Activated CD8-positive, alpha-beta memory T cell treated with anti-CD3 and anti-CD28 coated beads for 1 hour (primary cell): ENCODE measurements at places on chromosomes 11 and 22.

- DNase-seq: no peak
These were observed 7.5 kb downstream of the KREMEN1 start for GRCh38 chr22:29080106-29080975.

GRCh38 chr11:30481330-30481729 lies 104.8 kb downstream of the MPPED2 start:
- no peak for DNase-seq

DNA sequence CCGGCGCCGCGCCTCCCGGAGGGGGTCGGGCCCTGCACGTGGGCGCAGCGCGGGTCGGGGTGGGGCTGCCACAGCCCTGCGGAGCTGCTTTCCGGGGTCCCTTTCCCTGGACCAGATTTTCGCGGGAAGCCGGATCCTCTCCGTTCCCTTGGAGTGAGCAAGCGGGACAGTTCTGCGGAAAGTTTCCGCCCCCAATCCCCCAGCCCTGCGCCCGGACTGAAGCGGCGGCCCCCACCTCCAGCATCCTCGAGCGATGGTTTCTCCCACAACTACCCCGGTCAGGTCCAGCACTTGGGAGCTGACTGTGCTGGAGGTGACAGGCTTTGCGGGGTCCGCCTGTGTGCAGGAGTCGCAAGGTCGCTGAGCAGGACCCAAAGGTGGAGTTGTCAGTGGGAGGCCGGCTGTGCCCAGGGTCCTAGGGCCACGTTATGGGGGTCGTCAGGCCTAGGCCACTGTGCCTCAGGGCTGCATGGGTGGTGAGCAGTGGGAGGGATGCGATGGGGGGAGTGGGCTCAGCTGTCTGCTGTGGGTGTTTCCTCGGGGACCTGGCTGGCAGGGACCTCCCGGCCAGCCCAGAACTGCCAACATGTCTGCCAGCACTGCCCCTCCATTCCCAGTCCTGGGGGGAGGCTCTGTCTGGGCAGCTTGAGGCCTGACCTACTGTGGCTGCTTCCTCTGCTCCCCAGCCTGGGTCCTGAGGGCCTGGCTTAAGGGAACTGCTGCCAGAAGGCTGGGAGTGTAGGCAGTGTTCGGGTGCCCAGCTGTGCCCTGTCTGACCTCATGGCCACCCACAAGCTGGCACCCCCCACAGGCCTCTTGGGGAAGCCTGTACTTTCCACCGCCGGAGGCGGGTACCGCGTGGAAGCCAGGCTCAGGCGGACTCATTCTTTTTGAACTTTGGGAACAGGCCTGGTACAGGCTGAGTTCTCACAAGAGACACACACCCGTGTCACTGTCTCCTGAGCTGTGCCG lies 726 bp downstream of the ST3GAL4 start:
- no peak for DNase-seq

GRCh38 chr11:22832315-22833015 lies 2.9 kb upstream of the SVIP start:
- no peak for DNase-seq

DNA sequence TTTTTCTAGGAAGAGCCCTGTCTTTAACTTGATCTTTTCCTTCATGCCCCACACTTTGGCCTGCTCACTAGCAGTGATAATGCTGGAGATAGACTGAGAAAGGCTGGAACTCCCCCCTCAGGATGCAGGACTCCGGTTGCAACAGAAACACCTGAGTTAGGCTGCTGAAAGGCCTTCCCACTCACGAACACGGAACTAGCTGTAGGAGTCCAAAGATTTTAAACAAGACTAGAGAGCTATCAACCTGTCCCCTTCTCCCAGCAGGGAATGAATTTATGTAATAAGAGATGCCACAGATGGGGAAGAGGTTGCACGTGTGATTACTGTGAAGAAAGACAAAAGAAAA lies 13.0 kb downstream of the SCN3B start:
- DNase-seq: no peak

GRCh38 chr22:36129486-36130388 lies 30.8 kb downstream of the APOL3 start:
- DNase-seq: no peak

DNA sequence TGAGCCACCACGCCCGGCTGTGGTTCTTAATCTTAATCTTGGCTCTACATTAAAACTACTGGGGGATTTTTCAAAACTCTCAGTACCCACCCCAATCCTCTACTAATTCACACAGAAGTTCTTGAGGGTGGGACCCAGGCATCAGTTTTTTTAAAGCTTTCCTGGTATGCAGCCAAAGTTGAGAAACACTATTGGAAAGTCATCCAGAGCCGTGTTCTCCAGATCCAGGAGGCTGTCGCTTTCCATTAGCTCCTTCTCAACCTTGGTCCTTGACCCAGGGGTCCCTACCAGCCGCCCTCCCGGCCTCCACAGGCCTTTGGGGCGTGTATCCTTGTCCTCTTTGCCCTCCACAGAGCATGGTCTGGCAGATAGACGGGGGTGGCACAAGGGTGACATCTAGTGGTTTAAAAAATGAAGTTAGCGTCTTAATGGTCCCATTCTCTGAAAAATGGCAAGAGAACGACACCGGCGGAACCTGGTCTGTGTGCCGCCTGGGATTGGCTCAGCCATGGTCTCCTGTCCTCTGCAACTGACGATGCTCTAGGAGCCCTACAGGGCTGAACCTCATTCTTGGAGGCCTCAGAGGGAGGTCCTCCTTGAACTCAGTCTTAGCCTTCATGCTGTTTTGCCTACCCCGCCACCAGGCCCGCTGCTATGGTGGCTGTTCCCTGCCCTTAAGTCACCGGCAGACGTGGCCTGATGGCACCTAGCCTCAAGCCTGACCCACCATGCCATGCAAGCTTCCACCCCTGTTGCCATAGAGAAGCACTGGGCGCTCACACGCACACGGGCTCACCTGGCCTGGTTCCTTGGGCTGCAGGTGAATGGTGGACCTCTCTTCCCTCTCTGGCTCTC lies 152.0 kb upstream of the SYN3 start:
- no peak for DNase-seq

DNA sequence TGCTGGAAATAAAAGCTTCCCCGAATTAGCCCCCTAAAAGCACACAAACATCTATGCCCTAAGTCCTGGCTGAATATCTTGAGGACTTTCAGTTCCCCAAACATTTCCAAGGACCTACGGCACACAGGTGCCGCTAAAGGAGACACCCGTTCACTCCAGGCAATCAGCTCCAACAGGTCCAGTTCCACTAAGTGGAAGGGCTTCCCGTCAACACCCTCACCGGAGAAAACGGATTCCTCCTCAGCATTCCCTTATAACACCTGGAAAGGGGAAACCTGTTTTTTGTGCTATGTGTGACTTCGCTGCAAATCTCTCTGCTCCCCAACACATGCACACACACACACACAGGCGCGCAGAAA lies 3.9 kb downstream of the TENM4 start:
- no peak for DNase-seq

- no peak for DNase-seq
These were observed 6.2 kb downstream of the ZDHHC8 start for GRCh38 chr22:20137671-20138416.

DNA sequence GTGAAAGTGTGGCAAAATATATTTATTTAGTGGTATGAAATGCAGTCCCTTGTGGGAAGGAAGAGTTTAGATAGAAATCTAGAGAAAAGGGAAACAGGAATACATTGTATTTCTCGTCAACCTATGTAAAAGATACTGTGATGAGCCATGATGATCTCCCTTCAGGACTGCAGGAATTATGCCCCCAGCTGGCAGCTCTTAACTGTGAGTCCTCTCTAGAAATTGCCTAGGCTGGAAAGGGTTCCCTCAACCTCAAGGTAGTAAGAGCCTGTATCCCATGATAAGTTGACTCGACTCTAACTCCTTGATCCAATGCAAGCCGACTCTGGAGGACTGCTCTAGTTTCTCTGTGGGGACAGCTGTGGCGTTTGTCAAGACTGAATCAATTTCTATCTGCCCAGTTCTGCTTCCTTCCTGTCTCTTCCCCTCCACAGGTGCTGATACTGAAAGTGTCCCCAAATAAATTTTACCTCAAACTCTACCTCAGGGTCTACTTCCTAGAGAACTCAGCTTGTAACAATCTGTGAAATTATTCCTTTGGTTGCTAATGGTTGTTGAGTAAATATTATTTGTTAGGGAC lies 897.3 kb downstream of the METTL15 start:
- no peak for DNase-seq
